ENCODE measurements at places on chromosomes 6 and 20.

DNA sequence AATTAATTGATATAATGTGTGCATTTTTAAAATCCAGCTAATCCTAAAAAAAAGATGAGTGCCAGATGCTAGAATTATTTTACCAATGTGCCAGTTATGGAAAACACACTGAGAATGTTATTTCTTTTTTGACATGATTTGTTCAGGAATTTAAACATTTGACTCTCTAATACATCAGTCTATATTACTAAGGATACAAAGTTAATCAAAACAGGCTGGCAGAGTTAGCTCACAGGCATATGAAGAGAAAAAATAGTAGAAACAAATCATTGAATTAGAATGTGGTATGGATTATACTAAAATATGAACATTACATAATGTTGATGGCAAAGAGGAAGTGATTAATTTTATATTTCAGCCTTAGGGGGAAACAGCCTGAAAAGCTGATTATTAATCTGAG, 368.3 kb upstream of the GJE1 start:
- DNase-seq: no peak

GRCh38 chr6:63785006-63785405, 149.4 kb downstream of the PHF3 start:
- no peak for DNase-seq

GRCh38 chr20:58982406-58983114, 1.5 kb downstream of the NELFCD start:
- DNase-seq: peak; percentile 6

- no peak for DNase-seq
These were observed 183.8 kb upstream of the UST start for GRCh38 chr6:148563066-148563465.

- DNase-seq: peak; percentile 71
These were observed 53.1 kb upstream of the FAM83D start for GRCh38 chr20:38873050-38873581.

GRCh38 chr20:10655720-10656669, 17.8 kb downstream of the JAG1 start:
- DNase-seq: no peak

GRCh38 chr20:6100246-6100645, 22.6 kb downstream of the FERMT1 start:
- no peak for DNase-seq

DNA sequence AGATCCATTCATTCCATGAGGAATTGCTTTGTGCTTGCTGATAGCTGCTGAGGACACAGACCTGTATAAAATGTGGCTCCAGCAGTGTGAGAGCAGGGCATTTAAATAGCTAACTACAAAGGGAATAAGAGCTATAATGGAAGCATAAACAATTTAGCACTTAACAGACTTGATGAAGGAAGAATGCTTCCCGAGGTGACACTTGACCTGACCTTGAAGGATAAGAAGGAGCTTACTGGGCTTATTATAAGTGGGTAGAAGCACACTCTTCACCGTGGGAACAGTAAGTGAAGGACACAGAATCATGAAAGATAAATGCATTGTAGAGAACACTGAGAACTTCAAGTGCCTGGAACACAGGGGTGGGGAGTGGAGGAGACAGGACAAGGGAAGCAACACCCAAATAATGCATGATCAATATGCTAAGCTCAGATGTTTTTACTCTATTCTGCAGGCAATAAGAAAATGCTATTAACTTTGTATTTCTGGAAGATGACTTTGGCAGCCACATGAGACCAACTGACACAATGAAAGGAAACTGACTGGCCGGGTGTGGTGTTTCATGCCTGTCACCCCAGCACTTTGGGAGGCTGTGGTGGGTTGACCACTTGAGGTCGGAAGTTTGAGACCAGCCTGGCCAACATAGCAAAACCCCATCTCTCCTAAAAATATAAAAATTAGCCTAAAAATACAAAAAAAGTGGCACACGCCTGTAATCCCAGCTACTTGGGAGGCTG, 84.2 kb downstream of the EPB41L2 start:
- DNase-seq: no peak

DNA sequence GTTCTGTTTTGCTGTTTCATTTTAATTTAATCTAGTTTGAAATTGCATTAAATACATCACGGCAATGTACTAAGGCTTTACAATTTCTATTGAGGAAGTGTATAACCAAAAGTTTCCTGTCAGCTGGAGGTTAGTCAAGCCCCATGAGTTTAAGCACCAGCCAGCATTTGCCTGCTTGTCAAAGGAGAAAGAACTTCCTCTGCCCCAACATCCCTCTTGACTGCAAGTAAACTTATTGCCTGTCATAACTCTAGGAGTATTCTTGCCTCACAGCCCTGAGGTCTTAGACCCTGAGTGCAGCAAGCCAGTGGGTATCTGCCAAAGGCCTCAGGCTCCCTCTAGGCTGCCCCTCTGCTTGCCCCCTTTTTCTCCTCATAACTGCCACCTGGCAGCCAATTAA, 106.7 kb upstream of the INSM1 start:
- DNase-seq: no peak

DNA sequence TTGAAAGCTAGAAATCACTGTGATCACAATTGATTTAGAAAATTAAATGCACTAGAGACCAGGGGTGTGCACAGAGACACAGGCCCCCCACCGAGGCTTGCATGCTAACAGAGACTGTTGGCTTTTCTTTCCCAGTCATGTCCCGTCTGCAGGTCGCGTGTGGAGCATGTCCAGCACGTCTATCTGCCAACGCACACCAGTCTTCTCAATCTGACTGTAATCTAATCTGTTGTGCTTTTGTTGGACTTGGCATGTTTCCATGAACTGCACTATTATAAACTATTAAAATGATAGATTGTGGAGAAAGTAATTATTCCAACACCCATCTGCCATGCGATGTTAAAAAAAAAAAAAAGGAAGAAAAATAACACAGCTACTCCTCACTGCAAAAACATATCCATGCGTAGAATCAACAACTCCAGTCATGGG, 17.7 kb downstream of the MYLIP start:
- no peak for DNase-seq

DNA sequence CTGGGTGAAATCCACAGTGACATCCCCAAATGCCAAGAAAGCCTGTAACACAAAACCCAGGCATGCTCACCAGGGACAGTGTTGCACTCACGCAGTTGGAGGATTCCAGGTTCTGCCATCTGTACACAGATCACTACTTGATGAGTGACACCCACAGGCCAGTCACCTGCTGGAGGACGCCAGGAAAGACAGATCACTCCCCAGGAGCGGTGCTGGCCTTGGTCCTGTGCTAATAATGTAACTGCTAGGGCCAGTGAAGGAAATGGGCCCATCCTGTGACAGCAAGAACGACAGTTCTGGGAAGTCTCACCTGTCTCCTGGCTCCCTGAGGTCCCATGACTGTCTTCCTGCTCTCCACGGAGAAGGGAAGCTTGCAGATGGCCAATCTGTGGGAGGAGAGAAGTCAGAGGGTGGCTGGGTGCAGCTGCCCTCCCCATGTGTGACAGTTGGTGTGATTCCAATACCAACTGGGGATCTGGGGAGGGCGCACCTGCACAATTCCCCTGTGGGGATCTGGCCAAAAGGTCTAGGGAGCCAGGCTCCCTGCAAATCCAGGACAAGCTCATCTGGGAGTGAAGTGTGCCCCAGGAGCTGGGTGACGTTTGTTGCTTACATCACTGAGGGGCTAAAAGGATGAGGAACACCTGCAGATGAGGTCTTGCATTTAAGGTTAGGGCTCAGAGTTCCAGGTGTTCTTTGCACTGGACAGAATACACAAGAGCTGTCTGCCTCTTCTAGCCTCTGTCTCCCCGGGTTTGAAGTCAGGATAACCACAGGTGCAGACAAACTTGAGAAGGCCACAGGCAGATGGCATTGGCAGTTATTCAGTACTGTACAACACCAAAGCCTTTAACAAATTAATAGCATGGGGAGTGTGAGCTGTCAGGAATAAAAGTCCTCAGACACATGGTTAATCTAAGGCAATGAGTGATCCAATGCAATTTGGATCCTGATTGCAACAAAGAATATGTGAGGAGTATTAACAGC, 10.3 kb downstream of the ZNF337 start:
- DNase-seq: no peak

- no peak for DNase-seq
These were observed at the start of gene FNDC1 for GRCh38 chr6:159169193-159169555. FNDC1 (plus strand) TSS chr6:159169400; CDS start chr6:159169597, 197 bp downstream.

- no peak for DNase-seq
These were observed 162.6 kb downstream of the BCKDHB start for GRCh38 chr6:80268865-80269730.

GRCh38 chr20:20786428-20786827, 74.0 kb upstream of the RALGAPA2 start:
- DNase-seq: no peak

- DNase-seq: no peak
These were observed 30.1 kb upstream of the BCLAF1 start for GRCh38 chr6:136319732-136320131.

DNA sequence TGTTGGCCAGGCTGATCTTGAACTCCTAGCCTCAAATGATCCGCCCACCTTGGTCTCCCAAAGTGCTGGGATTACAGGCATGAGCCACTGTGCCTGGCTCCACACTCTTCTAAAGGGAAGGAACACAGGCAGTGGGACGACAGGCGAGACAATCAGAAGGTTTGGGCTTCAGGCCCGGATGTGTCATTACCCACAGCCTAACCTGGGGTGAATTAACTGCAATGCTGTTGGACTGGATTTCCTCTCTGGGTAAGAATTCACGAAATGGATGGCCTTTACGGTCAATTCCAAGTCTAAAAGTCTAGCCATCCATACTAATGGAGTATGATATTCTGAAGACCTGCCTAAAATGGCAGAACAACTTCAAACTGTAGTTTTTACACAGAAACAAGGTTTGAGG, 83.7 kb upstream of the CCDC28A start:
- DNase-seq: no peak

DNA sequence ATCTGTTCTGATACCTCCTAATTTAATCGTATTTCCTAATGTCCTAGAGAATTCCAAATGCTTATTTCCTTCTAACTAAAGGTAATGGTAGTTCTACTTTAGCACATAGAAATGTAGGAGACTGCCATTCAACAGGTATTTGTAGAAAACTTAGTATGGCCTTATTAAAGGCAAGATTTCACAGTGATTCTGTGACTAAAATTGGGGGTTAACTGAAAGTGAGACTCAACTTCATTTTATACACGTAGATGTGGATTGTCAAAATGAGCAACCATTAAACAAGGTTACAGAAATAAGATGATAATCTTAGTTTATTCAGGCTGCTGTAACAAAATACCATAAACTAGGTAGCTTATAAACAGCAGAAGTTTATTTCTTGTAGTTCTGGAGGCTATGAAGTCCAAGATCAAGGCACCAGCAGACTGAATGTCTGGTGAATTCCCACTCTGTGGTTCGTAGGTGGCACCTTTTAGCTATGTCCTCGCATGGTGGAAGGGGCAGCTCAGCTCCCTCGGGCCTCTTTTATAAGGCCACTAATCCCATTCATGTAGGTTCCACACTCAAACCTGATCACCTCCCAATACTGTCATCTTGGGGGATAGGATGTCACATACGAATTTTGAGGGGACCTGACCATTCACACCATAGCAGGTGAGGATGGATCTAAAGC, 38.7 kb downstream of the TAB2 start:
- no peak for DNase-seq
